Thyroid gland (tissue), 4 donors: ENCODE measurements at places on chromosomes 3 and 15. TPM values are rescaled to one million over a fixed set of nuclear protein-coding genes. Genes with fewer than 3 reads are reported as not detected.

Gene DLEC1
- total RNA-seq, result 1.5 TPM

Gene TM4SF1
- total RNA-seq, result 94.9 TPM

Gene CASR
- total RNA-seq, result 0.17 TPM

Gene IMPG2
- 0.33 TPM for total RNA-seq

Gene APOD
- 313 TPM for total RNA-seq

Gene KNL1
- 0.78 TPM for total RNA-seq

Gene AZI2
- 63.6 TPM for total RNA-seq

Gene TNFSF10
- 24.4 TPM for total RNA-seq

Gene PLA2G4D
- total RNA-seq, result not detected

DNA sequence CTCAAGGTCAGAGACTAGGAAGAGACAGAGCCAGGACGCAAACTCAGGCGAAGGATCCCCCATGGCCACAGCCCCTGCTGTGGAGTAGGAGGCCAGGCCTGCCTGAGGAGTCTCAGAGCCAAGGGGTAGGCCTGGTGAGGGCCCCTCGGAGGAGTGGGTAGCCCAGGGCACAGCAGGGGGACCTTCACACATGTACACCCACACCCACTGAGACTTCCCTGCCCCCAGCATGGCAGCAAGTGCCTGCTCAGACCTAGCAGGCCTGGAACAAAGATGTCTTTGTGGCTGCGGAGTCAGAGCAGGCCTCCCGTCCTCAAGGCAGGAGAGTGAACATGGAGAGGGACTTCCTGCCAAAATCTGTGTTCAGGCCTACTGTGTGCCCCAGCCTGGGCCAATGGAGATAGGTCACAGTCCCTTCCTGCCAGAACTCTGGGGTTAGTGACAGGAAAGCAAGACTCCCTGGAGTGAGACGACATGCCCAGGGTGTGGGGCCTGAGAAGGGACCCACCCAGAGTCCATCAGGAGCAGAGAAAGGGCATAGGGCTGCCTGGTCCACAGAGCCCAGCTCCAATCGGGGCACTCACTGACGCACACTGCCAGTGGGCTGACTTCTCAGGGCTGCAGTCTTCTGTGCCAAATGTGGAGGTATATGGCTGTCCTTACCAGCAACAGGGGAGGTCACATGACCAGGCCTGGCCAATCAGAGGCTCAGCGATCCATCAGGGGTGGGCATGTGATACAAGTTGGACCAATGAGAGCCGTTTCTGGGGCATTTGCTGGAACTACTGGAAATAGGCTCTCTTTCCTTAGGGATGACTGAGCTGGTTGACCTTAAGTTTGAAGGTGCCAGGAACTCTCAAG is 2.3 kb downstream of the GRIP2 start:
- no peaks in the 10 kb centered on the region for H3K36me3 ChIP-seq
- H3K4me1 ChIP-seq, result no peaks in the 10 kb centered on the region
- H3K27ac ChIP-seq, result no peak overlapping the region
- no peak overlapping the region for H3K4me3 ChIP-seq
- no peaks in the 10 kb centered on the region for H3K27me3 ChIP-seq

- no peaks in the 10 kb centered on the region for H3K36me3 ChIP-seq
- H3K27me3 ChIP-seq, result no peaks in the 10 kb centered on the region
- no peaks in the 10 kb centered on the region for H3K4me1 ChIP-seq
These were observed 463.1 kb downstream of the TBL1XR1 start for GRCh38 chr3:176734146-176734545.

- no peak for DNase-seq
- no peak overlapping the region for H3K27ac ChIP-seq
- no peak overlapping the region for H3K4me3 ChIP-seq
- H3K36me3 ChIP-seq, result peaks cover 48% of the 10 kb centered on the region
- H3K4me1 ChIP-seq, result no peaks in the 10 kb centered on the region
These were observed 17.6 kb downstream of the RSL24D1 start for GRCh38 chr15:55179141-55179540.

- H3K4me1 ChIP-seq, result peaks cover 30% of the 10 kb centered on the region
- H3K36me3 ChIP-seq, result peaks cover 3% of the 10 kb centered on the region
These were observed 141.8 kb upstream of the BHLHE40 start for GRCh38 chr3:4837374-4837930.

DNA sequence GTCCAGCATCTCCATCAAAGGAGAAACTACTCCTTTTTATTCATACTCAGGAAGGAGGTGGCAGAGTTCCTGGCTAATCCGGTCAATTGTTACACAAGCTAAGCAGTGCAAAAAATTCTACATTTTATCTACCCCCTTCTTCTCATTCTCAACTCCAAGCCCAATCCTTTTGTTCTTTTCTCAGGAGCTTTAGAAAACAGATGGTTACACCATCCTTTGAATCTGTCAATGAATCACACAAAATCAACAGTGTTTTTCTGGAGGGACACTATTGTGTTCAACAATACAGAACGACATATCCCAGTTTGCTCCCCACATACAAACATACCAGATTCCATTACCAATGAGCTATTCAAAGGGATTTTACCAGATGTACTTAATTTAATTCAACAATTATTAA is 362.1 kb downstream of the MAGI1 start:
- no peaks in the 10 kb centered on the region for H3K36me3 ChIP-seq
- H3K4me1 ChIP-seq, result peaks cover 3% of the 10 kb centered on the region
- H3K4me3 ChIP-seq, result no peak overlapping the region
- no peaks in the 10 kb centered on the region for H3K27me3 ChIP-seq
- H3K27ac ChIP-seq, result no peak overlapping the region
- DNase-seq, result no peak

- H3K36me3 ChIP-seq, result no peaks in the 10 kb centered on the region
- no peaks in the 10 kb centered on the region for H3K27me3 ChIP-seq
- H3K4me3 ChIP-seq, result no peak overlapping the region
- H3K4me1 ChIP-seq, result no peaks in the 10 kb centered on the region
- DNase-seq, result no peak
These were observed 8.3 kb downstream of the TF start for GRCh38 chr3:133754455-133754854.

GRCh38 chr3:194091141-194091540 is 44.8 kb upstream of the HES1 start:
- no peak overlapping the region for H3K27ac ChIP-seq
- H3K4me3 ChIP-seq, result no peak overlapping the region
- H3K36me3 ChIP-seq, result no peaks in the 10 kb centered on the region
- H3K4me1 ChIP-seq, result peaks cover 20% of the 10 kb centered on the region
- no peaks in the 10 kb centered on the region for H3K27me3 ChIP-seq
- DNase-seq, result no peak

DNA sequence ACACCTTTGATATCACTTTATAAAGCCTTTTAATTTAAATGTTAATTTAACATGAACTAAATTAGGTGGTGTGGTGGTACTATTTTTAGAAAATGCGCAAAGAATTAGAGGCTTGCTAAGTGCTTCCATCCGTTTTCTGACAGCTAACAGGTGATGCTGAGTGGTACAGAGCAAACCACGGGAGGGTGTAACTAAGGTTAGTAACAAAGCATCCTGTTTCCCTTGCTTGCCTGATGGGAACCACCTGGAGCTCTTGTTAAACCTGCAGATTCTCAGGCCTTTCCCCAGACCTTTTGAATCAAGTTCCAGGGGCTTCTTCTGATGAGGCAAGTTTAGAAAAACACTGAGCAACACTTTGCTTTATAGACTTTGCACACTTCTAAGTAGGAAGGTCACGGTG is 101.0 kb downstream of the ATG7 start:
- no peaks in the 10 kb centered on the region for H3K27me3 ChIP-seq
- no peak overlapping the region for H3K27ac ChIP-seq
- no peaks in the 10 kb centered on the region for H3K36me3 ChIP-seq
- no peaks in the 10 kb centered on the region for H3K4me1 ChIP-seq

GRCh38 chr15:58551084-58551763 is 119.4 kb downstream of the LIPC start:
- H3K27me3 ChIP-seq, result no peaks in the 10 kb centered on the region
- H3K36me3 ChIP-seq, result no peaks in the 10 kb centered on the region
- H3K4me3 ChIP-seq, result no peak overlapping the region
- peaks cover 19% of the 10 kb centered on the region for H3K4me1 ChIP-seq

DNA sequence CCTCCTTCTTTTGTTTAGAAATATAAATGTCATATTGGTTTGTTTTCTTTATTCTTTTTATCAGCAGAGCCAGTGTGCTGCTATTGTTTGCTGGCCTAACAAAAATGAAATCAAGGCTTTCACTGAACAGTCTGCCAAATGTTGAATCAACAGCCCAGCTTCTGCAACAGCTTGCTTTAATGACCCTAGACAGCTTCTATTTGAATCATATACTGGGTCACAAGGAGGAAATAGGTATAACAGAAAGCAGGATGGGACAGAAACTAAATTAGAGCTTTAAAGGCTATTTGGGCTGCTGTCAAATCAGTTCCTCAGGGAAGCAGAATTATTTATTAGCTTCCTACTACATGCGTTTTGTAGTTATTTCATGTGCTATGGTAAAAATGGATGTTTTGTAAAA is 12.1 kb upstream of the DNAJC13 start:
- peaks cover 17% of the 10 kb centered on the region for H3K4me1 ChIP-seq
- no peak overlapping the region for H3K27ac ChIP-seq
- no peak overlapping the region for H3K4me3 ChIP-seq
- no peak for DNase-seq

GRCh38 chr3:129638481-129638880 is 32.0 kb upstream of the PLXND1 start:
- no peak overlapping the region for H3K27ac ChIP-seq
- no peak for DNase-seq
- no peak overlapping the region for H3K4me3 ChIP-seq
- no peaks in the 10 kb centered on the region for H3K27me3 ChIP-seq
- H3K36me3 ChIP-seq, result no peaks in the 10 kb centered on the region

GRCh38 chr15:45377609-45378148 is 665 bp downstream of the GATM start:
- no peaks in the 10 kb centered on the region for H3K4me1 ChIP-seq
- H3K4me3 ChIP-seq, result peak overlapping the region; percentile 85
- H3K36me3 ChIP-seq, result no peaks in the 10 kb centered on the region
- peak; percentile 63 for DNase-seq

DNA sequence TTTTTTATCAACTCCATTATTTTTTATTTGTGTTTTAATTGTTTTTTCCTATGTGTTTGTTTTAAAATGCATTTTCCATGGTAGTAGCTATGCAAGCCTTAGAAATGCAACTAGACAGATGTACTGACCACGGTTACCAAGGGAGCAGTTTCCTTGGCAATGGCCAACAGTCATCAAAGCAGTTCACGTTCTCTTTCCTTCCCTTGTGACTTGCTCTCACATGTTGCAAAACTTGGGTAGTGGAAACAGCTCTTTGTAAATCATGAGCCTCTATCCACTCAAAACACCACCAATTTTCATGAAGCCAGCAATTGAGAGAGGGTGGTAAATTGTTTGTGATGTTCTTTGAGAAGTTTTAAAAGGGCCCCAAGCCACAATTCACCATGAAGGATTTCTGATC is 499.4 kb upstream of the MDFIC2 start:
- no peak for DNase-seq
- no peaks in the 10 kb centered on the region for H3K36me3 ChIP-seq
- no peaks in the 10 kb centered on the region for H3K4me1 ChIP-seq
- no peak overlapping the region for H3K4me3 ChIP-seq
- no peak overlapping the region for H3K27ac ChIP-seq

DNA sequence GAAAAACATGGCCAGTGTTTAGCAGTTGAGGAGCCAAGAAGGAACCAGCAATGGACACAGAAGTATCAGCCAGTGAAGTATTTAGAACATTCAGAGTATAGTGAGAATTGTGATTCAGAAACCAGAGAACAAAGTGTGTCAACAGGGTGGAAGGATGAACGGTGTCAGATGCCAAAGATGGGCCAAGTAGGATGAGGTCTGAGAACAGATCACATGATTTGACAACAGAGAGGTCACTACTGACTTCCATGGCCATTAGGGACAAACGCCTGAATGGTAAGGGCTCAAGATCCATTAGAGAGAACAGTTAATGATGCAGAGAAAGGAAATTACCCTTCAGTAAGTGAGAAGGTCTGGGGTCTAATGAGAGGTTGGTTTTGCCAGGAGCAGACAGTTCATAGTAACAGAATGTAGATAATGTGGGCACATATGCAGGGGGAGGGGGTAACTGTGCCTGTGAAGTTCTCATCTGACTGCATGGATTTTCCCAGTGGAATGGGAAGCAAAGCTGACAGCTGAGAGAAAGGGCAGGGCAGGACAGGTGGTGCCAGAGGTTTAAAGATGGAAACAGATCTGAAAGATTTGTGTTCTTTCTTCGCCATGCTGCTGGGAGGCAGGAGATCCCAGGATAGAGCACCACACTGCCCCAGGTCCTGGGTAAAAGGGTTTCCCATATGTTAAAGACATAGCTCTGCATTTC is 4.8 kb upstream of the ACAD9 start:
- no peak overlapping the region for H3K27ac ChIP-seq
- no peaks in the 10 kb centered on the region for H3K27me3 ChIP-seq
- H3K4me1 ChIP-seq, result peaks cover 9% of the 10 kb centered on the region
- no peaks in the 10 kb centered on the region for H3K36me3 ChIP-seq
- DNase-seq, result no peak

- DNase-seq, result no peak
- H3K27ac ChIP-seq, result no peak overlapping the region
- peaks cover 8% of the 10 kb centered on the region for H3K4me1 ChIP-seq
- no peaks in the 10 kb centered on the region for H3K27me3 ChIP-seq
- H3K4me3 ChIP-seq, result no peak overlapping the region
These were observed 29.3 kb downstream of the LRRC2 start for GRCh38 chr3:46536758-46537157.

DNA sequence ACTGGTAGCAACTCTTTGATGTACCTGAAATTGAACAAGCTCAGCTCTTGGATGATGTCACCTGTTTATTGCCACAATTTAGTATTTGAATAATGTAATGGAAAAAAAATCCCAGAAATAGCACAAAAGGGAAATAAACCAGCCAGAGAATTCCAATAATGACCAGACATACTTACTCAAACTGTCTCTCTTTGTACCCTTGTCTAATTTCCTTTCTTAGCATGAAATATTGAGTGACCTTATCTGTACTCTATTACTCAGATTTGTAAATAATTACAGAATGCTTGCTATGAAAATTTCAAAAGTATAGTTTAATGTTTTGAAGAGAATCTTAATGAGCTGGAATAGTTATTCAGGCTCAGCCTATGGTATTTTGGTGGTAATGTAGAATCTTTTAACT is 555.4 kb upstream of the SGO1 start:
- H3K4me1 ChIP-seq, result peaks cover 5% of the 10 kb centered on the region
- H3K27me3 ChIP-seq, result no peaks in the 10 kb centered on the region
- H3K4me3 ChIP-seq, result no peak overlapping the region
- no peaks in the 10 kb centered on the region for H3K36me3 ChIP-seq

DNA sequence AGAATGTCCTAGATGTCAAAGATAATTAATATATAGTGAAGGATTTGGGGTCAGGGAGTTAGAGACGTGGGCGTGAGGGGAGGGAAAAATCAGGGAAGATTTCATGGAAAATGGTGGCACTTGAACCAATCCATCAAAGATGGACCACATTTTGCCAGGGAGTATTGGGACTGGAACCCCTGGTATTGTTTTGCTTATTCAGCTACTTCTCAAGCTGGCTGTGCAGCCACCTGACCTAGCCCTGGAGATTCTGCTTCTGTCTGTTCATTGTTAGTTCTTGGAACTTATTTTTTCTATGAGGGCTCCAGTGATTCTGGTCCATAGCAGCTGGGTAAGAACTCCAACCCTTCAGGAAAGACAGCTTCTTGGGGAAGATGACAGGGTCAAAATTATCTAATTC is 3.3 kb upstream of the THRB start:
- no peaks in the 10 kb centered on the region for H3K36me3 ChIP-seq
- H3K27ac ChIP-seq, result no peak overlapping the region
- no peak for DNase-seq
- no peak overlapping the region for H3K4me3 ChIP-seq
- peaks cover 9% of the 10 kb centered on the region for H3K4me1 ChIP-seq
- H3K27me3 ChIP-seq, result no peaks in the 10 kb centered on the region
